GM06990 (cell line): ENCODE measurements at places on chromosomes 13 and 19.

DNA sequence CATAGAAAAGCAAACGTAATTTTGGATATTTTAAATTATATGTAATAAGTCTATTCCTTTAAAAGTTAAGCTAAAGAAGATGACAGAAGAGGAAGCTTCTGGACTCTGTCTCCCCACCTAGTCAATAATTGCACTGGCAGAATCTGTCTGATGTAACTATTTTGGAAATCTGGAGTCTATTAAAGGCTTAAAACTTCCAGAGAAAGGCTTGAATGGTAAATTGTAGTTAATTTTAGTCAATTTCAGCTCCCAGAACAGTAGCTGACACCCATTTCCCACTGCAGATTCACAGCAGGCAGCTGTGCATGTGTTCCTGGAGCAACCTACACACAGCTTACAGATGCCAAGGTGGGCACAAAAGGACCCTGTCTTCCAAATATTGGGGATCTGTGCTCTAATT is 304.1 kb downstream of the PCDH20 start:
- no peak for DNase-seq

GRCh38 chr19:23785982-23786381 is 27.3 kb upstream of the ZNF681 start:
- no peak for DNase-seq

DNA sequence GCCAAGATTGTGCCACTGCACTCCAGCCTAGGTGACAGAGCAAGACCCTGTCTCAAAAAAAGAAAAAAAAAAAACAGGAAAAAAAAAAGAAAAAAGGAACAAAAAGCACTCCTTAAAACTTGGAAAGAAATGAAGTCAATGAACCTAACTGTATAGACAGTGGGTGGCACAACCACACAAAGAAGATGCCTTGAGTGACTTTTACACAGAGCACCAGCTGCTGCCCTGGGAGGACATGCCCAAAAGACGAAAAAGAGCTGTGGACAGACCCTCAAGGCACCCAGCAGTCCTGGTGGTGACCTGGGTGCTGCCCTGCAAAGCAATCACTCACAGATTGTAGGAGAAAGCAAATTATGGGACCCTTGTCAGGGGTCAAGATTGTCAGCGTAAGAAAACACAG is 5.9 kb upstream of the LAMP1 start:
- DNase-seq = no peak

- DNase-seq = peak; percentile 86
Observed at GRCh38 chr19:1279782-1280341, 4.5 kb downstream of the FAM174C start.

DNA sequence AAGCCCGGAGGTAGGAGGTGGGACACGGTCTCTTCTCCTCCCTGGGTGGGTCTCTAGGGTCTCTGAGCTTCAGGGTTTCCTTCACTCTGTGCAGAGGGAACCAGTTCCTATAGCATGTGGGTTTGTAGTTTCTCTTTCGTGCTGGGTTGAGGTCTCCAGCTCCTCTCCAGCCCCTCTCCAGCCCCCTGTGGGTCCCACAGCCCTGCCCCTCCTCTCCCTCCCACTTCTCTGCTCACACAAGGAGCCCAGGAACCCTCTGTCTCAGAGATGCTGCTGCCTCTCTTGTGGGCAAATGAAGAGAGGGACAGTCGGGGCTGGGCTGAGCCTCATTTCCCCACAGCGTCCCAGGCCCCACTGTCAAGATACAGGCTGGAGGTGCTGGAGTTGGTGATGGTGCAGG is 1.4 kb downstream of the SIGLEC7 start:
- no peak for DNase-seq

- DNase-seq = peak; percentile 80
Observed at GRCh38 chr19:15331419-15332310, 674 bp downstream of the BRD4 start.

- no peak for DNase-seq
Observed at GRCh38 chr13:49828453-49828852, 36.0 kb upstream of the KPNA3 start.
